ENCODE measurements at places on chromosomes 12 and 14.

DNA sequence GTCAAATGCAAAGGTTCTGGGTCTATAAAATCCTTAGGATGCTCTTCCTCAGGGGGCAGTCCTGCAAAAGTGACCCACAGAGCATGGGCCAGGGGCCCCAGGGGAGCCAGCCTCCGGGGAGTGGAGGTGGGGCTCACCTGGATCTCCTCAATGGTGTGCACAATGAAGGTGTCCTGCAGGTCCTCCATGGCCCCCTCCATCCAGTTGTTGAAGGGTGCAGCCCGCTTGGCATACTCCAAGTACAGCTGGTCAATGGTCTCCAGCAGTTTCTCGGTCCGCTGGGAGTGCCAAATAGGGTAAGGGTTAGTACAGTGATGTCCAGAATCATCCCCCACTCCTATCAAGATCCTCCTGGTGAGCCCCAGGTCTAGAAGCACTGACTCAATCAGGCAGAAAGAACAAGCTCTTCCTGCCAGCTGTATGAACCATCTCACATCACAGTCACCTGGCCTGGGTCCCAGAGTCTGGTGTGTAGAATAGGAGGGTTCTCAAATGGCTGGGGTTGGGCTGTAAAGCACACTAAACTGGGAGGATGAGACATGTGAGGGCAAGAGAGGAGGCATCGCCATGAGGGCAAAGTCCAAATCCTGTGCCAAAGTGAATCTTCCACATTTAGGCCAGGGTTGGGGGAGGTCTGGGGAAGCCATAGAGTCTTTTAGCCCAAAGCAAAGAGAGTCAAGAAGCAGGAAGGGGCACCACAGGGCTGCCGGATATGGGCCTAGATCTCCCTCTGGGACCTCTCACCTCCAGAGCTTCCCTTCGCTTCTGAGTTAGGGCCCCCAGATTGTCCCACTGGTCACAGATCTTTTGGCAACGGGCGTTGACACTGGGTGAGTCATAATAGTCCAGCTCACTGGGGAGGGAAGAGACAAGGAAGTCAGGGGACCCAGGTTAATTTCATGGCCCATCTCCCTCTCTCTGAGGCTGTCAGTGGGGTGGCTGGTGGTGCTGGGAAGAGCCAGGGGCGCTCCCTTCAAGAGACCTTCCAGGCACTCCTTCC, 91.5 kb upstream of the ZFP36L1 start:
- DNase-seq, result peak; percentile 60

DNA sequence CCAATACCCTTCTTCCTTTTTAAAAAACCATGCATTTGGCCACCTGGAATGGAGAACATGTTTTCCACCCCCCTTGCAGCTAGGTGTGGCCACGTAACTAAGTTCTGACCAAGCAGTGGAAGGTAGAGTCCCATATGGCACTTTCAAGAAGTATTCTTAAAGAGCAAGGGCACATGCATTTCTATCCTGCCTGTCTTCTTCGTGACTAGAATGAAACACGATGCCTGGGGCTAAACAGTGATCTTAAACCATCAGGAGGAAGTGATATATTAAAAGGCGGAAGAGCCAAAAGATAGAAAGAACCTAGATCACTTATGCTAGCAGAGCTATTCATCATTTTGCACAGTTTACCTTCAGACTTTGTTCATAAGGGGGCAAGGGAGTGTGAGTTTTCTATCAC, 16.0 kb upstream of the DDX11 start:
- DNase-seq, result no peak

GRCh38 chr12:88903333-88903732, 323.1 kb upstream of the KITLG start:
- no peak for DNase-seq

DNA sequence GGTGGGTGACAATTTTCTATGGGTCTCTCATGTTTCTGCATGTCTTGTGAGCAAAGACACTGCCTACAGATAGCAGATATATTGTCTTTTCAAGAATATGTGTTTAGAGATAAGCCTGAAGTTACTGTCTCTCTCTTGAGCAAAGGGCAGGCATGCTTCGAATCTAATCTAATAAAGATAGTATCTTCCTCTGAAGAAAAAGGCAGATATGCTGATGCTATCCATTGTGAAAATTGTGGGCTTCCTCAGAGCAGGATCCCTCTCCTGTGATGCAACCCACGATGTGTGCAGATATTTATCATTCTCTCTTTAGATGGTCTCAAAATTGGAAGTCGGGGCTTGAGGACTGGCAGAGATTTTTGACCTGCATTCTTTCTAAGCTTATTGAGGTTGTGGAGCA, 187.0 kb downstream of the DACT1 start:
- no peak for DNase-seq

- DNase-seq, result no peak
Measured at GRCh38 chr12:114981036-114981435, 297.1 kb upstream of the TBX3 start.

DNA sequence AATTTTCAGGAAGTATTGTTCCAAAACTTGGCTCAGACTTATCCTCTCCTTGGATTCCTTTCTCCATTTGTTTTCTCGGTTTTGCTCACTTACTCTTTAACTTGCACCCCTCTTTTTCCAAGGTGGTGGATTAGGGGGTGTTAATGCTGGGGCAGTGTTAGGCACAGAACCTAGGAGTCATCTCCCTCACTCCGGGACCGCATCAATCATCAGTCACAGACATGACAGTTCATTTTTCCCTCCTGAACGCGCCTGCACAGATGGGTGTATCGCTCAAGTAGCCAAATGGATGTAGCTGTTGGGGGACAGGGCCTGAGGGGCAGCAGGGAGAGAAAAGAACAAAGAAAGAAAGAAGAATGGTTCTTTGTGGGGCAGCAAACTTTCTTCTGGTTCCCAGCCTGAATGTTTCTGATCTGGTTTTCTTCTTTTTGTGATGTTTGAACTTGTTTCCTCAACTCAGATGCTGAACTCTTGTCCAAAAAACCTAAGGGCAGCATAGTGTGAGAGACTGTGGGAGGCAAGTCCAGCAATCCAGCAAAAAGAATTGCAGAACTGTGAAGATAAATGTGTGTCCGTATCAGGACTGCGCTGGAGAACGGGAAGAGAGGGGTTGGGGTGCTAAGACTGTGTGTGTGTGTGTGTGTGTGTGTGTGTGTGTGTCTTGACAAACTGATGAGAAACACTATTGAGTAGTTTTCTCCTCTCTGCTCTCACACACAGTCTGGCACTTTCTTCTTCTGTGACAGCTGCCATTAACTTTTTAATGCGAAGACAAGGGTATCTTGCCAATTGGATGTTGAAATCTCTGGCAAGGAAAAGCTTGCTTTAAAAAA, 131.1 kb downstream of the FBXL14 start:
- no peak for DNase-seq

DNA sequence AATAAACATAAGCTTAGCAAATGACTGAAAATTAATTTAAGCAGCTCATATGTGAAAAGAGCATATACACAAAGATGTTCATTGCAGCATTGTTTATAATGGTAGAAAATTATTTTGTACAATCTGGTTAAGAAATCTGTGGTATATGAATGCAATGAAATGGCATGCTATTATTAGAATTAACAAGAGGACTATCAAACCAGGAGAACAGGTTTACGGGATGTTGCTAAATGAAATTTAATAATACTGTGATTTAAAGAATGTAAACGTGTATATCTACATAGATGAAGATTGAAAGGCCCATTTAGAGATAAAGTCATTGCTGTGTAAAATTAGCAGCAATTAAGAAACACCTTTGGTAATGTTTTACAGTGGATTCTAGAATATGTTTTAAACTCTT, 70.5 kb downstream of the EID3 start:
- DNase-seq, result no peak

DNA sequence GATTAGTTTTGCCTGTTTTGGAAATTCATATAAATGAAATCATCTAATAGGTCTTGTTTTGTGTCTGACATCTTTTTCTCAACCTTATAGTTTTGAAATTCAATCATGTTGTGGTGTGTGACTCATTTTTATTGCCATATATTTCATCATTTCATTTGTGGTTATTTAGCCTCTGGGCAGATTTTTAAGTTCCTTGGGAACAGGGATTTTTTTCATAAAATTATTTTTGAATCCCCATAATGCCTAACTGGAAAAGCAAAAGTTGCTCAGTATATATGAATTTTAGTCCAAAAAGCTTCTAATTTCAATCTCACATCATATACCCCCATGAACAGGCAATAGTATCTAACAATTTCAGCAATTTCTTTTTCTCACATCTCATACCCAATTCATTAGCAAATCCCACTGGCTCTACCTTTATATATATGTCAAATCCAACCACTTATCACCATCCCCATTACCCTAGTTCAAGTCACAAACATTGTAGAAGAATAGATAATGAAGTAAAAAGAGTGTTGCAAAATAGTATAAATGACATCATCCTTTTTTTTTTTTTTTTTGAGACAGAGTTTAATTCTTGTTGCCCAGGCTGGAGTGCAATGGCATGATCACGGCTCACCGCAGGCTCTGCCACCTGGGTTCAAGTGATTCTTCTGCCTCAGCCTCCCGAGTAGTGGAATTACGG, 2.6 kb upstream of the OR6J1 start:
- no peak for DNase-seq

DNA sequence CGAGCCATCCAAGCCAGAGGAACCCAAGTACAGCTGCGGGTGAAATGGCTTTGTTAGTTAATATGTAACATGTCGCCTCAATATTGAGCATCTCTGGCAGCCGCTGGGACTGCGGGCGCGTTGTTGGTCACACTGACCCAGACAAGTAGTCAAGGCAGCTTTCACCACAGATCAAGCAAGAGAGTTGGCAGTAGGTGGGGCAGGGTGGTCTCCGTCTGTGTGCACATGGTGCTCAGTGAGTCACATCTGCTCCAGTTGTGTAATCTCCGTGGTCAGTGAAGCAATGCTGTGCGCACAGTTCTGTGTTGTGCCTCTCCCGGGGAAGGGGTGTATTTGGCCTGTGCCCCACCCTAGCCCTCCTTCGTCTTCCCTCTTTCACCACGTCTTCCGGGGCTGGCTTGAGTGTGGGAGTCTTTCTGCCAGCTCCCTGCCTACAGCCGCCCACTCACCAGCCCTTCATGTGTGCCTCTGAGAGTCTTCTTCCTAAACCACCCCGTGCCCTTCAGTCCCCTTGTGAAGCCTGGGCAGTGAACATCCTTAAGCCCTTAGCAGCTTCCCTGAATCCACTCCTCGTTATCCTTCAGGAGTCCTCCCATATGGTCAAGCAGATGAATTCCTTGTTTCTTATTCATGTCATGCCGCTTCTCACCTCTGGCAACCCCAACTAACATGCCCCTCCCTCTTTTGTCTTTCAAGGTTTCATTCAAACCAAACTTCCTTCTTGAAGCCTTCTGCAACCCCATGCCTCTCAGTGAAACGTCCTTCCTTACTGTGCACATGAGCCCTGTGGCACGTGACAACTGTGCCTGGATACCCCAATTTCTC, 242.1 kb downstream of the CACNA1C start:
- DNase-seq, result no peak

DNA sequence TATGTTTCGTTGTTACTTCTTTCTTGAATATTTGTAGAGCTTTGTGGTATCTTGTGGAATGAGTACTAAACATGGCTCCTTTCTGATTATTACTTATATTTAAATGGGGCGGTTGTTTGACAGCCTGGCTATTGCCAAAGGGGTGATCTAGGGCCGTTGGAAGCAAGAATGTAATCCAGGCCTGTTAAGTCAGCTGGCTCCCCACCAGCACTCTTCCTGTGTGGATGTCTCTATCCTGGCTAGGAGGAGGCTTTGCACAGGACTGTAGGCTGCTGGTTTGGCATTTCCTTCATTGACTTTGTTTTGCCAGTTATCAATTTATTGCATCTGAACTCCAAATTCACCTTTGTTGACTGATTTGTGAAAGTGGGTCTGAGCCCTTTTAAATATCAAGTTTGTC, 5.6 kb downstream of the FAM234B start:
- DNase-seq, result no peak

GRCh38 chr12:11776316-11776715, 126.8 kb downstream of the ETV6 start:
- DNase-seq, result no peak

GRCh38 chr12:109961201-109961600, 35.0 kb downstream of the GIT2 start:
- DNase-seq, result no peak

- DNase-seq, result no peak
Measured at GRCh38 chr12:121538699-121539061, 42.1 kb downstream of the KDM2B start.
